ENCODE measurements at places on chromosomes 5 and 9.

DNA sequence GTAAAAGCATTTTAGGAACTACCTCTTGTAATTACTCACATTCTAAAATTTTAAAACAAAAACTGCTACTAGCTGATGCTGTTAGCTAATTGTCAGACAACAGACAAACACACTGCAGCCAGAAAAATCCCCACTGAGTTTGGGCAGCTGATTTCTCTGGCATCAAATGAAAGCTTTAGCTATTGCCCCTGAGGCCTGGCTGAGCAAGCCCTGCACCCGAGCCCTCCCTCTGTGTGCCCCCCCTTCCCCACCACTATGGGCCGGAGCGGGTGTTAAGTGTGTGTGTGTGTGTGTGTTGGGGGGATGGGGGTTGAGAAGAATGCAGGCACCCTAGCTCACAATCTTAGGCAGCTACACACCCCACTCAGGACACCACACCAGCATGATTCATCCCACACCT is 2.4 kb downstream of the NEUROG1 start:
- no peak for DNase-seq

DNA sequence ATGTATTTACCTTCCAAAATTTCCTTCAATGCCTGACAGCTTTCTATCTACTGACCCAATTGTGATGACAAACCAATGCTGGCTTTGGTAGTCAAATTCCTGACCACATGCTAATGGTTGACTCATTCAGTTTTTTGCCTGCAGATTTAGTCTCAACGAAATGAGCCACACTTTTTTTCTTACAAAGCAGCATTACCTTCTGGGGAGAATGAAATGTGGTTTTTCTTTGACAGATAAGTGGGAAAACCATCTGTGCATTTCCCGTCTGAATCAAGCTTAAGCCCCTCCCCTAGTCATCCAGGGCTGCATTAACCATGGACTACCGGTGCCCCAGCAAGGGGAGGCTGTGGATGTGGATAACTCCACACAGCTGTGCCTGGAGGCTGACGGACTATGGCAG is 99.6 kb upstream of the TAF11L2 start:
- no peak for DNase-seq

- DNase-seq, result no peak
Observed at GRCh38 chr5:17024686-17025180, 88.6 kb upstream of the MYO10 start.

DNA sequence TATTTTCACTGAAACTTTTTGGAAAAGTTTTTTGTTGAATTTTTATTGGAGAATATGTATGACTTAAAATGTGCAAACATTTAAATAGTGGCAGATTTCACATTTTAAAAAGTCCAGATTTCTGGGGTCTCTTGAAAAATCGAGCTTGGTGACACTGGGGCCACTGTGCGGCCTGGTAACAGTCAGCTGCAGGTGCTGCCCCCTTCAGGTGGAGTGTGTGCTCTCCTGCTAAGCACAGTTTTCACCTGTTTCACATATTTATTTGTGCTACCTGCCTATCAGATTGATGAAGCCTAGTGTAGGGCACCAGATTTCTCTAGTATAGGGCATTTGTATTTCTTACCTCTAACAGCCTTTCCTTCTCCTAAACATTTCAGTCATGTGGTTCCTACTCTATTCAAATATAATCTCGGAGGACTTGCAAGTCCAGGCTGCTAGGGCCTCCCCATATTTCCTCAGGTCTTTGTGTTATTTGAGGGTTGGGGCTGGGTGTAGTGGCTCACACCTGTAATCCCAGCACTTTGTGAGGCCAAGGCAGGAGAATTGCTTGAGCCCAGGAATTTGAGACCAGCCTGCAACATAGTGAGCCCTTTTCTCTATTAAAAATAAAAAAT is 95.8 kb upstream of the KLF9 start:
- DNase-seq, result no peak

DNA sequence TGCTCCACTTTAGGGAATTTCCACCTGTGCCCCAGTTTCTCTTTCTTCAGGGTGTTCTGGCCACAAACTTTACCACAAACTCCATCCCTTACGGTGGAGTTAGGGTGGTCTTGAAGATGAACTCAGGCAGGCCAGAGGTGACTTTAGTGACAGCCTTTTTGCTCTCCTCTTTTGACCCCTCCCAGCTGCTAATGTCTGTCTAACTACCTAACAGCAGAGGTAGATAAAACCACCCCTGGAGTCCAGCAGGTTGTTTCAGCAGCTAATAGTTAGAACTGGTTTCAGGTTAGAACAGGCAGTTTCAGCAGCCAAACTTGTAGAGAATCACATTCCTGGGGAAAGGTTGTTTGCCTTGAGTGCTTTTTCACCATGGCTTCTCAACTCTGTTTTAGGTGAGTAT is 971.3 kb upstream of the CDH18 start:
- DNase-seq, result no peak

GRCh38 chr5:154885439-154885838 is 27.0 kb downstream of the CNOT8 start:
- DNase-seq, result no peak

DNA sequence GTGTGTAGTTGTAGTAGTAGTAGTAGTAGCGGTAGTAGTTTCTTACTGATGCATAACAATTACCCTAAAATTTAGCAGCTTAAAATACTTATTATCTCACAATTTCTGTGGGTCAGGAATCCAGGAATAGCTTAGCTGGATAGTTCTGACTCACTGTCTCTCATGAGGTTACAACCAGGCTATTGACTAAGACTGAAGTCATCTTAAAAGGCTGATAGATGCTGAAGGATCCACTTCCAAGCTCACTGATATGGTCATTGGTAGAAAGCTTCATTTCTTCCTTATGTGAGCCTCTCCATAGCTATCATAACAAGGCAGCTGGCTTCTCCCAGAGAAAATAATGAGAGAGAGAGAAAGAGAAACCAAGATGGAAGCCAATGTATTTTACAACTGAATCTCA is 147.5 kb upstream of the FBXL17 start:
- no peak for DNase-seq

DNA sequence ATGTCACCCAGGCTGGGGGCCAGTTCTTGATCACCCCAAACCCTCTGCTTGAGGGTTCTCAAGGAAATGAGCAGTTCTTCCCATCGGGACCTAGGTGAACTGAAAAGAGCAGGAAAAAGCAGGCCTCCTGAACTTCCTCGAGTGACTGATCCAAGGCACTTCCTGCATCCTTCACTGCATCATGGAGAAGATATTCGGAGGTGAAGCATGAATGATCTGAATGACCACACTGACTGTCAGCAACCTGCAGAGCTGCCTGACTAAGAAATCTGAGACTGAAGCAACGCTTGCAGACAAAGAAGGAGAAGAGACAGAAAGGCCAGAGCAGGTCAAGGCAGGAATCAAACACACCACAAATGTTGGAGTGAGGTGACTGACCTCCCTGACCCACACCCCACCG is 420.2 kb downstream of the AGTPBP1 start:
- DNase-seq, result no peak

DNA sequence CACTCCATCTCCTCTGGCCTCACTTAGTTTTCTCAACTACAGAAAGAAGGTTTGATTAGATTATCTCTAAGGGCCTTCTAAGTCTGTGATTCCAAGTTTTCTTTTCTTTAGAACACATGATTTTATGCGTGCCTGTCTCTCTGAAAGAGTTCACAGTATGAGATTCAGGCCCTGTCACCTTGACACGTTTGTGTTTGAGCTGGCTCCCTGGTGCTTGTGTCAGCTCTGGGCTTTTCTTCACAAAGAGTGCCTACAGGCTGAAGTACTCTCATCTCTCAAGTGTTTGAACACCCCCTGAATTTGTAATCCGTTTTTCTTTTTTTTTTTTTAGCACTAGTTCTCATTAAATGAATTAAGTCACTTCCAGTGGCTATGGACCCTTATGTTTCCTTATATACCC is 306.9 kb upstream of the C9orf72 start:
- no peak for DNase-seq

- no peak for DNase-seq
Observed at GRCh38 chr5:44933686-44934085, 124.9 kb downstream of the MRPS30 start.

GRCh38 chr9:123763910-123764588 is 165.9 kb downstream of the DENND1A start:
- no peak for DNase-seq

- DNase-seq, result no peak
Observed at GRCh38 chr9:110874963-110875674, 163.2 kb downstream of the LPAR1 start.

DNA sequence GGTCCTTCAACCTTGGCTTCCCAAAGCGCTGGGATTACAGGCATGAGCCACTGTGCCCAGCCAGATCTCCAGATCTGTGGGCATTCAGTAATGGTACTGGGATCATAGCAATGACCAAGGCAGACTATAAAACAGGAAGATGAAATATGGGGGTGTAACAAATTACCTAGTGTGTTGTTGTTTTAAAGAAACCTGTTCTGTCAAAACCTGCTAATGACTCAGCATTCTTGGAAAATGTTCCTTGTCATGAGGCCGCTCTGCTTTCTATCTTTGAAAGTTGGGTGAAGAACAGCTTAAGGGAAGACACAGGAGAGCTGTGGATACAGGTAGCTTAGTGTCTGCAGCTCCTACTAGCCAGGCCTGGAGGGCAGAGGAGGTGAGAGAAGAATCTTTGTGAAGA is 19.4 kb downstream of the TARS1 start:
- DNase-seq, result no peak

DNA sequence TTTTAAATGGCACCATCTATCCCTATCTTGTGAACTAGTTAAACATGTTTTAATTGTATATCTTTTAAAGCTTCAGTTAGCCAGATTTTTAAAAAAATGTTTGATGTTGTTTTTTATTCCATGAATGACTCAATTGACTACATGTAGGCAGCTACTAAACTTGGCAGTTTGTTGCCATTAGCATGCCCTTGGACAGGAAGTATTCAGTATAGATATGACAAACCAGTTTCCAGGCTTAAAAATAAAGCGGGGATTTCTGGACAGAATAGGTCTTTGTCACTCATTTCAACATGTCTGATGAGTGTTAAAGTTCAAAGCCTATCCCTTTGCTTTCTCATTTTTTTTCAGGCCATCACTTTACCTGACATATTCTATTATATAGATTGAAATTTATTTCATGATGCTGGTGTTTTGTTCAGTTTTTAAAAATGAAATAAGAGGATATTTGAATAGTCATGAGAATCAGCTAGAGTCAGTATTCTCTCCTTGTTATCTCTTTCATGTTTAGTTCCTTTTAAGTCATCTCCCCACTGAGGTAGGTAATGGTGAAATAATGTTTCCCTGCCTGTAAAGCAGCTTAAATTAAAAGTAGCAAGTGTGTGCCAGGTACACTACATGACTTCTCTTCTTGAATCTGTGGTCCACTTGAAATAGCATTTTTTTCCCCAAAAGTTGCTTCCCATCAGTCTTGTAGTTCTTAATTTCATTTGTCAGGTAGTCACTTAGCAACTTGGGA is 11.9 kb downstream of the TNFAIP8 start:
- peak; percentile 71 for DNase-seq

- peak; percentile 57 for DNase-seq
Observed at GRCh38 chr9:83706676-83707517, 861 bp downstream of the UBQLN1 start.

- DNase-seq, result no peak
Observed at GRCh38 chr5:128613766-128614165, 75.7 kb upstream of the FBN2 start.

- no peak for DNase-seq
Observed at GRCh38 chr5:145984072-145984471, 47.7 kb downstream of the SH3RF2 start.

Data from CD4-positive, alpha-beta memory T cell (primary cell).